NCI-H748 treated with DMSO at 0.1 percent for 48 hours (cell line): ENCODE measurements at places on chromosomes 7 and 10.

DNA sequence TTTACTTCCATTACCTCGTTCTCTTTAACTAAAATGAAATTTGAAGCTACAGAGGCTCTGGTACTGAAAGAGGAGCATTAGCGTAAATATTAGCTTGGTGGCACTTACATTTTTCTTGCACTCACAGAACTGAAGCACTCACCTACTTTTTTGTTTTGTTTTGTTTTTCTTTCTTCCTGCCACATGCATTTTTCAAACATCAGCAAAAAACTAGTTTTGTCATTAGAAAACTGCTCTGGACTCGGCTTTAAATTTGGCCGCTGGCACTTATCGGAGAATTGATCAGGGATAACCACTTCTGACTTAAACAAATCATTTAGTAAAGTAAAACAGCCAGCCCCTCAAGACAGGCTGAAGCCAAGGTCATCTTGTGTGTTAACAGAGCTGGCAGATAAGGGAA lies 216.3 kb downstream of the SFMBT2 start:
- DNase-seq: no peak

- no peak for DNase-seq
Measured at GRCh38 chr10:110619514-110620397, 24.4 kb upstream of the RBM20 start.

GRCh38 chr7:129169686-129170440 lies 18.6 kb upstream of the SMO start:
- no peak for DNase-seq

DNA sequence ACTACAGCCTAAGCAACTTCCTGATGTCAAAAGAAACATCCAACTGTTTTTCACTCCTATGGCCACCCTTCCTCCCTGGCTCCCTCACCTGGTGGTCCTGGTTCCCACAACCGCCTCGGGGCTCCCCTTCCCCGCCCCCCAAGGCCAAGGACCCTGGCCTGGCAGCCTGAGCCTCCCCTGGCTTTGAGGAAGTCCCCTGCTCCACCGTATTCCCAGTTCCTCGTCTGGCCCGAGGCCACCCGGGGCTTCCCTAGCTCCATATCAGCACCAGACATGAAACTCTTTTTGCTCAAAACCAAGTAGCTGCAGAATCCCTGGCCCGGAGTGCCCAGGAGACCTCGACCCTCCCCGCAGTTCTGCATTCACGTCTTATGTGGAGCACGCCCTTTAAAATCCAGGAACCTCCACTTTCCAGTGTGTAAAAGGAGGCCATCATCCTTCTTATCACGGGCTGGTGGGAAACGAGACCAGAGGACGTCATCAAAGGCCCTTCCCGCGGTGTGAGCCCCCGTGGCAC lies 82.9 kb downstream of the PRKAG2 start:
- DNase-seq: no peak

DNA sequence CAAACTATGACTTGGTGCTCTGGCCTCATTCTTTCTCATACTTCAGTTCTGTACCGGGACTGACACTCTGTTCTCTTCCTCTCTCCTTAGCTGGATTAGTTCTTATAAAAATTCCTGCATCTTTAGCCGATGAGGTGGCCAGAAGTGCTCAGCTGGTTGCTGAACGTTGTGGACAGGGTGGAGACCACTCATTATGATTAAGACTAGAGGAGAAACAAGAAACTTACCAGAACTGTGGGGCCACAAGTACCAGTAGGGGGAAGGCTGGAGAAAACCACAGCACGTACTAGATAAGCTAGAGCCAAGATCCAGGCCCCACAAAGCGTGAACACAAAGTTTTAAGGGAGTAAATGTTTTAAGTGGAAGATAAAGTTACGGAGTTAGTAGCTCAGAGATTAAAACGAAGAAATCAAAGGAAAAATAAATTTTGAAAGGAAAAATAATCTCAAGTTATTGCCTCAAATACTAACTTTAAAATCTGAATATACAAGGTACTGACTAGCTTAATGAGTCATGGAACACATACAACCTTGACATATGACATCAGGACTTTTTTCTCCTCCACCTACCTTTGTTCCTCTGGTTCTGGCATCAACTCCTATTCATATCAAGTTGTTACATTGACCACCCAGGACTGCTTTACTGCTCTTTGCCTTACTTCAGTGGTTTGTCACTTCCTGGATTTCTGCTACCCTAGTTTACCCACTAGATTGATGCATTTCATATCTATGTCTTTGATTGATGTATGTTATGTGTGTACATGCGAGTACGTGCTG lies 469.0 kb downstream of the TFEC start:
- no peak for DNase-seq

- no peak for DNase-seq
Measured at GRCh38 chr7:99072126-99072525, 71.8 kb downstream of the SMURF1 start.

- DNase-seq: no peak
Measured at GRCh38 chr10:30247704-30248103, 101.4 kb downstream of the MTPAP start.

DNA sequence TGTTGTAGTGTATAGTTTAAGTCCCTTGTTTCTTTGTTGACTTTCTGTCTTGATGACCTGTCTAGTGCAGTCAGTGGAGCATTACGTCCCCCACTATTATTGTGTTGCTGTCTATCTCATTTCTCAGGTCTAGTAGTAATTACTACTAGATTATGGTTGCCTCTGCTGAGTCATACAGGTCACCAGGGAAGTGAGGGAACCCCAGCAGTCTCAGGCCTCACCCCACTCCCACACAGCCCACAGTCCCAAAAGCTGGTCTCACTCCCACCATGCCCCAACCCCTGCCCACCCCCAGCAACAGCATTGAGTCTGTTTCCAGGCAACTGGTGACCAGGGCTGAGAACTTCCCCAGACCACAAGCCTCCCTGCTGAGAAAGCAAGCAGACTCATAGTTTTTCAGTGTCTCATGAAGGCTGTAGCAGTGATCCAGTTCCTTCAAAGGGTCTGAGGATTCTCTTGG lies 88.0 kb downstream of the PLXDC2 start:
- DNase-seq: peak; percentile 7

GRCh38 chr10:45437587-45438465 lies 63.8 kb downstream of the ALOX5 start:
- DNase-seq: no peak

GRCh38 chr7:137975221-137975620 lies 26.7 kb downstream of the CREB3L2 start:
- no peak for DNase-seq

DNA sequence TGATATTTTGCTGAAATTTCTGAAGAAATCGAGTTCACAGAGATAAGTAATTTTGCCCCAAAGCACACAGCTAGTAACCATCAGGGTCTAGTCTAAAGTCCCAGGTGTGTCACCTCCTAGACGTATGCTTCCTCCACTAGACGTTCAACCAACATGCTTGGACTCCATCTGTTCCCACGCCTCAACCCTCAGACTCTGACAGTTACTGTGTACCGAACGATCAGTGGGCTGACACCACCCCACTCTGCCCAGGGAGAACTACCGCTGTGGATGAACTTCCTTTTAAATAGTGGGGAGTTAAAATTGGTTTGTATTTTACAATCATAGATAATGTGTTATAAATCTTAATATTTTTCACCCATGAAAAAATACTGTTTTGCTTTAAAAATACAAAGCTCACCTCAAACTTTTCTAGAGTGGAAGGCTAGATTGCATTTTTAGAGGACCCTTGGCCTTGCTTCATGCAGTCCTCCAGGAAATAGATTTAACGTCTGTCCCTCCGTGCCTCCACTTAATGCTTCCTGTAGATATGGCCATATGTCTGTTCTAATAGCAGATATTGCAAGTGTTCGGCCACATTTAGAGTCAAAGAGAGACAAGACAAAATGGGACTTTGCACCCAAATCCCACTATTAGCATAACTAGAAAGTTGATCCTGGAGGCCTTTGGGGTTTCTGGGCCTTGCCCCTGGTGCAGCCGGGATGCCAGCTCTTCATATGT lies 91.4 kb upstream of the ZPBP start:
- DNase-seq: no peak

- DNase-seq: no peak
Measured at GRCh38 chr10:1256432-1256725, 200.2 kb downstream of the WDR37 start.

DNA sequence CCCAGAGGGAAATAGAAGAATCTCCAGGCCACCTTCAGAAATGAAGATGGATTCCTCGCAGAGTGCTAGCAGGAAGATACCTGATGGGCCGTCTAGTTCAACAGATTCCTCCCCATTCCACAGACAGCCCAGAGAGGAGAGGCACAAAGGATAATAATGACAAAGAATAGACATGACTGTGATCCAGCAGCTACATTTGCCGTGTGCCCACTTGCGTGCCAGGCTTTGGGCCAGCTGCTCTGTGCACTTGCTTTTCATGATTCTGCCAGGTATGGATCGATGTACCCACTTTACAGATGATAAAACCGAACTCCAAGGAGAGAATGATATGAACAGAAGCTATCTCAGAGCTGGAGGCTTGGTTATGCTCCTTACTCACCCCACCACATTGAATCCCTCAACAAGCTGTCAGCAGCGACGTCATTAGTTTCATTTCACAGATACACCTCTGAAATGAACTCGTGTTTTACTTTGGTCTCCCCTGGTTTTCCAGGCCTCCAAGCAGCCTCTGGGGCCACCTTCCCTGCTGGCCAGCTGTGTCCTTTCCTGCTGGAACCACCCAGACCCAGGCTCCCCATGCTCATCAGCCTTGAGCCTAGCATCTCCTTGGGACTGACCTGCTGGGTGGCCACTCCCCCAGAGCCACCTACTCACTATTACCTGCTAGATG lies 11.9 kb upstream of the WDFY4 start:
- DNase-seq: no peak

GRCh38 chr10:3665316-3665908 lies 119.6 kb downstream of the KLF6 start:
- DNase-seq: no peak

- DNase-seq: no peak
Measured at GRCh38 chr7:108189733-108190388, 59.7 kb upstream of the LAMB4 start.

GRCh38 chr10:48284002-48284546 lies 9.6 kb upstream of the FRMPD2 start:
- no peak for DNase-seq

GRCh38 chr10:122062831-122063674 lies 74.1 kb downstream of the TACC2 start:
- DNase-seq: peak; percentile 71

DNA sequence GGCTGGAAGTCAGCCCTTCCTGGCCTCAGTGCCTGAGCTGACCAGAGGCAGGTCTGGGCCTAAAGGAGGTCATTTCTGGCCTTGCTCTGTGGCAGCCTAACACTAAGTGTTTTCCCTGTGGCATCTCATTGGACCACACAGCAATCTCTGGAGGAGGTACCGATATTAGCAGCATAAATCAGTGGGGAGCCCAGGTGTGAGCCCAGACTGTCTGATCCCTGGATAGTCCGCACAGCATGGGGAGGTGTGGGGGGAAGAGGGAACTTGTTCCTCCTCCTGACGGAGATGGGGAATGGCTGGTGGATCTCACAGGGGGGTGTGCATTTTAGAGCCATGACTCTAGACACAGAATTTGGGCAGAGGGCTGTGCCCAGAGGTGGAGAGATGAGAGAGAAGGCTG lies 11.0 kb upstream of the PPIF start:
- DNase-seq: no peak

GRCh38 chr7:71208881-71209280 lies 76.9 kb downstream of the GALNT17 start:
- no peak for DNase-seq

GRCh38 chr10:21516242-21517131 lies 9.0 kb downstream of the SKIDA1 start:
- no peak for DNase-seq

DNA sequence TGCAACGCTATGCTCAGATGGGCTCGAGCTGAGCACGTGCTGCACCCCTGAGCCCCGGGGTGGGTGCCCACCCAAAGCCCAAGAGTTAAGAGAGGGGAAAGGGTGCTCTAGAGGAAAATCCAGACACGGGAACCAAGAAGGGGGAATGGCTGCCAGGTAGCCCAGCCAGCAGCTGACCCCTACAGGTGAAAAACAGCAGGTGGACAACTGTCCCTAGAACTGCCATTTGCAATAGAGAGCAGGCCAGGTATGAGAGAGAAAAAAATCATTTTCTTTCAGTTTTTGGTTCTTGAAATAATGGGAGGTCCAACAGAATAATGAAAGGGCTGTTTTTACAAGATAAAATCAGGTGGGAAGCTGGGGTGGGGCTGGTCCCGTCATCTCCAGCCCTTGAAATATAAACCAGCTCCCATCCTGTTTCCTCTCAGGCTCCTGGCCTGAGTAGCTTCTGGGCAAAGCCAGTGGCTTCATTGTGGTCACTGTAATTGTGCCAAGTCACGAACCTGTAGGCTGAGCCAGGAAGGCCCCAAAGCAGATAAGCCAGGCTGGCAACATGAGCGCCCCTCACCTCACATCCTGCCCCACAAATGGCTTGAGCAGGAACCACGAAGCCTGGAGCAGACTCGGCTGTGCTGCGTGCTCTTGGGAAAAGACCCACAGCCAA lies 257.8 kb downstream of the SNX10 start:
- no peak for DNase-seq

DNA sequence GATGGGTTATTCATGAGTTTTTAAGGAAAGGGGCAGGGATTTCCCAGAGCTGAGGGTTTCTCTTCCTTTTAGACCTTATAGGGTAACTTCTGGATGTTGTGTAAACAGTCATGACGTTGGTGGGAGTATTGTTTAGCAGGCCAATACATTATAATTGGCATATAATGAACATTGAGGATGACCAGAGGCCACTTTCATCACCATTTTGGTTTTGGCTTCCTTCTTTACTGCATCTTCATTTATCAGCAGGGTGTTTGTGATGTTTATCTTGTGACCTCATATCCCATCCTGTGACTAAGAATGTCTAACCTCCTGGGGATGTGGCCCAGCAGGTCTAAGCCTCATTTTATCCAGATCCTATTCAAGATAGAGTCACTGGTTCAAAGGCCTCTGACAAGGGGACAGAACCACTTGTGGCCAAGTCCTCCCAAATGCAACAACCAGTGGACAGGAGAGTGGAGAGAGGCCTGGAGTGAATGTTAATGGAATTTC lies 77.3 kb upstream of the RPA3 start:
- no peak for DNase-seq

DNA sequence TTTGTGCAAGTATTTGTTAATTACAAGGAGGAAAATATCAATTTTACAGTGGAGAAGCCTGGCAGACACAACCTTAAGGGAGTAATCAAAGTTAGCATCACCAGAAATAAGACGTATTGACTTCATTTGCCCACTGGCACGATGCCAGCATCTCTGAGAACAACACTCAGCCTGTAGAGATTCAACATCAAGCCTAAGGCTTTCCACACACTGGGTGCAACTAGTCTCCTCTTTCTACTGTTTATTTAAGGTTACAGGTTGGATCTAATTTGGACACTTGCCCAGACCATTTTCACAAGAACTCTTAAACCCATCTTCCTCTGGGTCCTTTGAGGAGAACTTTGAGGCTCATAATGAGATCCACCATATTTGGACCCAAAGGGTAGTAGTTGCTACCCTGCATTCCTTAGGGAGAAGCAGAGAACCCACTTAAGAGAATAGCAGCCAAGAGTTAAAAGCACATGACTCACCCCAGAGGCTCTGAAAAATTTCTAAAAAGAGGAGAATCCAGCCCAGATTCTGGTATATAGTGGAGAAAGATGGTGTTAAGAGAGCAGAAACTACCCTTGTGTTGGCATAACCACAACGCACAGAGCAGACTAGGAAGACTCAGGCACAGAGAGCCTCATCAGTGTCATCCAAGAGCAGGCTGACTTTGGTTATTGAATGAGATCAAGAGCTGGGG lies 97.3 kb downstream of the CCDC71L start:
- DNase-seq: no peak

GRCh38 chr10:44863344-44864047 lies 47.6 kb upstream of the TMEM72 start:
- DNase-seq: peak; percentile 15
